ENCODE measurements at places on chromosomes 1 and 21.

GRCh38 chr1:1004780-1005697 lies 5.1 kb upstream of the HES4 start:
- DNase-seq, result no peak

DNA sequence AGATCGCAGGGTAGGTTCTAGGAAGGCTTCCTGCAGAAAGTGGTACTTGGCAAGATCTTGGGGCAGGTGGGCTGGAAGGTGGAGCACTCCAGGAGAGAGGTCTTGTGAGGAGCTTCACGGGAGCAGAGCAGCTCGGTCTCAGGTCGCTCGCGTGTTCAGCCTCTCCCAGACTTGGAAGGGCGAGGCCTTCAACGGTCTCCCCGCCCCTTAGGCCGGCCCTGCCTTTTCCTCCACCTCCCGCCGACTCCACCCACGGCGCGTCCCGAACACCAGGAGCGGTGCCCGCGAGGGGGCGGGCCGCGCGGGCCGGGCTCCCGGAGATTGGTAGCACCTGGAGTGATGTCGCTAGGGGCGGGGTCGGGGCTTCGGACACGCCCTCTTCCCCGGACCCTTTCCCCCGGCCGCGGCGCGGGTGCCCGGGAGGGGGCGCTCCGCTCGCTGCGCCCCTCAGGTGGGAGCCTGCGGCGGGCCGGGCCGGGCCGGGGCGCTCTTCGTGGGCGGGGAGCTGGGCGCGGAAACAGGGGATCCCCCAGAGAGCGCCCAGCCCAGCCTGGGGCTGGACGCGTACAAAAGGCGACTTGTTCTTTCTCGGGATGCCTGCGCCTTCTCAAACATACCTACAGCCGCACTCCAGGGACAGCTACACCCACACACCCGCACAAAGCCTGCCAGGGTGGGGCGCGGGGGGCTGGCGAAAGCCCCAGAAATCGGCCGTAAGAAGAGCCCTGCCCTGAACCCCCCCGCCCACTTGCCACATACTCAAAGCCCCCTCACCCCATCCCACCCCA lies 35.5 kb downstream of the AHDC1 start:
- peak; percentile 91 for DNase-seq

DNA sequence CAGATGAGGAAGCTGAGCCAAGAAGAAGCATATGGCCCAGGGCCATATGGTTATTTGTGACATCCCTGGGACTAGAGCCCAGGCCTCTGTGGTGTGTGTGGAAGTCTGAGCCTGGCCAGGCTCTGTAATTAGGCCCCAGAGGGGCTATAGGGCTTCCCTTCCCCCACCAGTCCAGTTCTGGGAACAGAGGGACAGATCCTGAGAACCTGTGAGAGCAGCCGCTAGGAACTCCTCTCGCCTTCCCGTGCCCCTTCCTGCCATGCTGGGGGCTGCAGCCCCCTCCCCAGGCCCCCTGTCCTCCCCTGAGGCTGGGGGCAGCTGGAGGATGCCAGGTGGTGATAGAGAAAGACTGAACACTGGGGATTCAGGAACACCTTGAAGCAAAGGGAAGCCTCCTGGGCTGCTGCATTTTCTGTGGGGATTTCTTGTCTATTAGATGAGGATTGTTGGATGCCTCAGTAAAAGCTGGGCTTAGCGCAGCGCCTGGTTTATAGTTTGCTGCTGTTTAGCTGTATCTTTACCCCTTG lies 33.3 kb downstream of the COQ8A start:
- DNase-seq, result no peak

GRCh38 chr1:91706140-91706957 lies 179.6 kb downstream of the TGFBR3 start:
- no peak for DNase-seq

GRCh38 chr1:9910423-9911178 lies 532 bp upstream of the CTNNBIP1 start:
- DNase-seq, result peak; percentile 100

GRCh38 chr1:222095606-222096475 lies 354.0 kb upstream of the DUSP10 start:
- peak; percentile 45 for DNase-seq

DNA sequence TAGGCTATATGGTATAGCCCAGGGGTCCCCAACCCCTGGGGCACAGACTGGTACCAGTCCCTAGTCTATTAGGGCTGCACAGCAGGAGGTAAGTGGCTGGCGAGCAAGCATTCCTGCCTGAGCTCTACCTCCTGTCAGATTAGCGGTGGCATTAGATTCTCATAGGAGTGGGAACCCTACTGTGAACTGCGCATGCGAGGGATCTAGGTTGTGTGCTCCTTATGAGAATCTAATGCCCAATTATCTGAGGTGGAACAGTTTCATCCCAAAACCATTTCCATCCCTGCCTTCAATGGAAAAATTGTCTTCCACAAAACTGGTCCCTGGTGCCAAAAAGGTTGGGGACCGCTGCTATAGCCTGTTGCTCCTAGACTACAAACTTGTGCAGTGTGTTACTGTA lies 22.8 kb upstream of the ZBTB8A start:
- no peak for DNase-seq

DNA sequence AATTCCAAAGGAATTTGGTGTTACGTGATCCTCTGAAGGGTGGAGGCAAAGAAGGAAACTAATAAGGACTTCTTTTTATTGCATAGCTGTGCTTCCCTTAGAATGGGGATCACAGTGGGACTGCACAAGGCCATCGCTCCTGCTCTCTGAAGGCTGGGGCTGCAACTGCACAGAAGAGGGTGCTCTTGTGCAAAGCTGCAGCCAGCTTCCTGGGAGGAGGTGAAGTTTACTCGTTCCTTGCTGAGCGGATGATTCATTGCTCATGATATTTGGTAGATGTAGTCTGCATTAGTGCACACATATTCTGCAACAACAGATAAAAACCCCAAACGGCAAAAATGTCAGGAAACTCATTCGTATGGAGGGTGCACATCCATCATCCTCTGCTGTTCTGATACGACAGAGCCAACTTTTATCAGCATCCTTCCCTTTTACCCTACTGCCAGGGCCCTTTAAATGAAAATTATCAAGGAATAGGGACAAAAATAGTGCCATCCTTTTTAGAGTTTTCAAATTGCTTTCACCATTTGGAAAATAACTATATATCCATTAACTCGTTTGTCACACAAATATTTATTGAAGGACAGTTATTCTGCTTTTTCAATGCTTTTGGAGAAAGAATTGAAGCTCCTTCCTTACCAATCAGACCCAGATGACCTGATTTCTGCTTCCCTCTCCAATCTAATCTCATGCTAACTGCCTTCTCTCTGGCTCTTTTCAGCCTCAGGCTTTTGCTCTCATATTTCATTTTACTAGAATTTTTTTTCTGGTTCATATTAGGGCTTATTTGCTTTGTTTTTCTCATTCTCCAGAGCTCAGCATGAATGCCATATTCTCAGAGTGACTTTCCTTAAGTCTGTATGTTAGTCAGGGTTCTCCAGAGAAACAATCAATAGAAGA lies 263.6 kb downstream of the DUSP10 start:
- DNase-seq, result peak; percentile 41

DNA sequence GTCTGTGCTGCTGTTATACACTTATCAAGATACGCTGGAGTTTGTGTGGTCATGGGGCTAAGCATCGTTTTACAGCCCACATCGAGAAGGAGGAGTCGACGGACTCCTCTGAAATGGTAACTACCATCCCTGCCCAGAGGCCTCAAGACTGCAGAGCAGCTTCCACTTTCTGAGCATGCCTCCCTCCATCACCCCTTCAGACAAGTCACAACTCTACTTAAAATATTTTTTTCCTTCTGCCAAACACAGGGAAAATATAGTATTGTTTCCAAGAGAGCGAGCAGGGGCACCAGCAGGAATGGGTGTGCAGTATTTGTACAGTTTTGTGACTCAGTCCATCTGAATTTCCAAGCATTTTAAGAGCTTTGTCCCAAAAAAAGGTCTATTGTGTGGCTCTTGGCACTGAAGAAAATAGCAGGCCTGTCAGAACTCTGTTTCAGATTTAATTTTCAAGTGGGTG lies 14.1 kb downstream of the EVA1C start:
- DNase-seq, result no peak

GRCh38 chr1:204566583-204566955 lies 50.4 kb downstream of the MDM4 start:
- no peak for DNase-seq

GRCh38 chr1:223771469-223771813 lies 59.1 kb downstream of the CAPN2 start:
- no peak for DNase-seq

DNA sequence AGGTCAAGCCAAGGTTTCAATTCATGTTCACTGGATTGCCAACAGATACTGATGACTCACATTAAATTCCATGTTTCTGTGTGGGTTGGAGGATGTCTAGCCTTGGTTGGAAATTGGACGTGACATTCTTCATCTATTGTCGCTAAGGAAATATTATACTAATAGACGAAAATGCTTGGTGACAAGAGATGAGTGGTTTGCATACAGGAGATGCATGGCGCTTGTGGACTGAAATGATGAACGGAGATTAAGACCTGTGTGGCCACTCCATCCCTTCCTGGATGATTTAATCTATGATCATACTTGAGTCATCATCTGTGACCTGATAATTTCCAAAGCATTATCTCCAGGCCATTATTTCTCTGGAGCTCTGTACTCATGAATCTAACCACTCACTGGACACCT lies 97.0 kb upstream of the CD34 start:
- no peak for DNase-seq

GRCh38 chr1:221141096-221141495 lies 261.9 kb downstream of the HLX start:
- DNase-seq, result no peak

DNA sequence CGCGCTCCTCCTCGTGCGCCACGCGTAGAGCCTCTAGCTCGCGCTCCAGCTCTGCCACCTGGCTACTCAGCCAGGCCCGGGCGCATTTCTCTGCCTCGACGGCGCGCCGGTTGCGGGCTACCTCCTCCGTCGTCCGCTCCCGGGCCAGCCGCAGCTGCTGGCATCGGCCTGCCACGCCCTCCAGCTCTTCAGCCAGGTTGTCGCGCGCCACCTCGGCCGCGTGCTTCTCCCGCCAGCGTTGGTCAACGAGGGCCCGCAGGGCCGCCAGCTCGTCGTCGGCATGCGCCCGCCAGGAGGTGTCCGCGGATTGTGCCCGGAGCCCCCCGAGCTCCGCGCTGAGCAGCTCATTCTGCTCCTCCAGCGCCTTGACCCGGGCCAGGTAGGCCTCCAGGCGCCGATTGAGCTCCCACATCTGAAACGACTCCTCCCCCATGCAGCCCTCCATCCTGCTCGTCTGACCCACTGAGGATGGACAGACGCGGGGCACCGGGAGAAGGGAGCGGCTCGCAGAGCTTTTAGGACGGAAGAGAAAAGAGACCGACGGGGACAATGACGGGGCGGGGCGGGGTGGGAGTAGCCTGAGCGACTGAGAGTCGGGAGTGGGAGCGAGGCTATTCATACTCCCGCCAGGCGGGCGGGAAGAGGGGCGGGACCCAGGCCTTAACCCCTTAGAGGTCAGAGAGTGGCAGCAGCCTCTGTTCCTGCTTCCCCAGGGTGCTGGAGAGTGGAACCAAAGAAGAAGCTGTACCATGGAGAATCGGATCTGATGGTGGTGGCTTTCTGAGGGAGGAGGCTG lies at the start of gene NES:
TSS of gene NES (minus strand) at position 588 of the 796 bp plus-strand sequence. CDS start at position 445, 143 bp downstream.
- no peak for DNase-seq

DNA sequence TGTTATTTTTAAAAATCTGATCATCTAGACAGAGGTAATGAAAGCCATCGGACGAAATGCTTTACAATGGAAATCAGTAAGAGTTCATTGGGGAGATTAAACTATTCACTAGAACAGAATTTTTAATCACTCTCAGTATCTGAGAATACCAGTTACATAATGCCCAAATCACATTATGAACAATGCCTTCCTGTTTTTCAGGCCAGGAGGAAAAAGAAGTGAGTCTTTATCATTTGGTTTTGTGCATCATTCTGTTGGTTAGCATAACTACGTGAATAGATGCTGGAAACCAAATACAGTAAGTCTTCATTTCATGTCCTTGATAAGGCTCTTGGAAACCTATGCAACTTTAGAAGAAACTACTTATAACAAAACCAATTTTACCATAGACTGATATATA lies 18.0 kb upstream of the ASB17 start:
- DNase-seq, result no peak

DNA sequence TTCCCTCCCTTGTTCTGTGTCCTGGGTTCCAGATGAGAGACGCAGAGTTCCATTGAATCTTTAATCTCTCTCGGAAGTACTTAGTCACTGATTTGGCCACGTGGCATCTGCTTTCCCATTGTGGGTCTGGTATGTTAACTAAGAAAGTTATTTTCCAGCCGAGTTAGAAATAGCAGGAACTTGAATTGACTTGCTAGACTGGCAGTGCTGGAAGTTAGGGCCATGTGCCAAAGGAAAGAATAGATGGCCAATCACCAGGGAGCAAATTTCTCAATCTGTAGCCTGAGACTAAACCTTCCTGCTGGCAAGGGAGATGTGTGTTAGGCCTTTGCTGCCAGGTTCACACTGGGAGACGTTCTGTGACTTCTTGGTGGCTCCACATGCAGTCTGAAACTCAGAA lies 24.2 kb upstream of the SLFNL1 start:
- no peak for DNase-seq

- no peak for DNase-seq
Measured at GRCh38 chr1:219265026-219265515, 91.4 kb downstream of the LYPLAL1 start.

- no peak for DNase-seq
Measured at GRCh38 chr1:98897479-98897878, 107.2 kb downstream of the PLPPR5 start.

DNA sequence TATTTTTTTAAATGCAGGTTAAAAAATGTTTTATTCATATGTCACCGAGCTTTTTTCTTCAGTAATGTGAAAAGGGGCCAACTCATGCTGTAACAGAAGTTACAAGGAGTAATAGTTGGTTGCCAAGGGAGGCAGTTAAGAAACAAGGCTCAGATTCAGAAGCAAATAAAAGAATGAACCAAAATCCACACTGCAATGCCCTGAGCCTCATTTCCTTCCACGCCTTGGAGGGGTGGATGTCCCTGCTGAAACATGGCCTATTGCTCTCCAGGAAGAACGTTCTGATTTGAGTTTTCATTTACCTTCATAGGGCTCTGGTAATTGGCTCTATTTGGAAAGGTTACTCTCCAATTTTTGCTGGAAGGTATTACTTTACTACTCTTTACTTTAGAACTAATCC lies 24.4 kb downstream of the ALG14 start:
- DNase-seq, result no peak

DNA sequence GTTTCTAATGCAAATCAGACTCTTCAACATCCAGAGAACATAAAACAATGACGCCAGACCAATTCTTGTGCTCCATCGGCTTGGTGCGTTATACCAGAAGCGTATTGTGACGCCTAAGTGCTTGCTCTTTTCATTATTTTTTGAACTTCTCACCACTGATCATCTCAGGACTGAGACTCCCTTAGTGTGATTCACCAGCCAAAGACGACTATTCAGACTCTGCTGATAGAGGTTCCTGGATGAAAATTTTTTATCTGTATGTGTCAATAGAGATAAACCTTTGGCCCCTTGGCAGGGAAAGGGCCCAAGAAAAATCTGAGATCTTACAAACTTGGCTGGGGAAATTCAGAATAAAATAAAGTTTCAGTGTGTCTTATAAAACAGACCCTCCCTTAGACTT lies 856 bp upstream of the GREM2 start:
- no peak for DNase-seq
